ENCODE measurements at places on chromosomes 16 and 17.

- DNase-seq = no peak
Measured at GRCh38 chr17:81902023-81902652, at the start of gene NPB. Gene NPB, plus strand, starts transcription at chr17:81902238. Its CDS starts 40 bp downstream, at chr17:81902278.

DNA sequence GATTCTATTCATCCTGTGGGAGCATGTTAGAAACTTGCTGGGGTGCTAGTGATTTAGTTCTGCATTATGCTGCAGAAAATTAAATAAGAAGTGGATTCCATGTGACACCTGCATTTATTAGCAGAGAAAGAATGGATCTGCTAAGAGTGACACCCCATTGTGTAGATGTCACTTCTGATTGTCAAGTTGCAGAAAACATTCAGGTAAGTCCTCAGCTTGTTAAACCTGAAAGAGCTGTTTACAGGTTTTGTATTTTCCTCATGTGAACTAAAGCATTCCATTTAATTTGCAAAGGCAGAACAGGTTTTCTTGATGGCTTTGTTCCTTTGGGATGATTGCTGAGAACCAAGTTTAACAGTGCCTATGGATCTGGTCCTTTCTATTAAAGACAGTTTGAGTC lies 238.7 kb downstream of the ABCC12 start:
- DNase-seq = no peak

DNA sequence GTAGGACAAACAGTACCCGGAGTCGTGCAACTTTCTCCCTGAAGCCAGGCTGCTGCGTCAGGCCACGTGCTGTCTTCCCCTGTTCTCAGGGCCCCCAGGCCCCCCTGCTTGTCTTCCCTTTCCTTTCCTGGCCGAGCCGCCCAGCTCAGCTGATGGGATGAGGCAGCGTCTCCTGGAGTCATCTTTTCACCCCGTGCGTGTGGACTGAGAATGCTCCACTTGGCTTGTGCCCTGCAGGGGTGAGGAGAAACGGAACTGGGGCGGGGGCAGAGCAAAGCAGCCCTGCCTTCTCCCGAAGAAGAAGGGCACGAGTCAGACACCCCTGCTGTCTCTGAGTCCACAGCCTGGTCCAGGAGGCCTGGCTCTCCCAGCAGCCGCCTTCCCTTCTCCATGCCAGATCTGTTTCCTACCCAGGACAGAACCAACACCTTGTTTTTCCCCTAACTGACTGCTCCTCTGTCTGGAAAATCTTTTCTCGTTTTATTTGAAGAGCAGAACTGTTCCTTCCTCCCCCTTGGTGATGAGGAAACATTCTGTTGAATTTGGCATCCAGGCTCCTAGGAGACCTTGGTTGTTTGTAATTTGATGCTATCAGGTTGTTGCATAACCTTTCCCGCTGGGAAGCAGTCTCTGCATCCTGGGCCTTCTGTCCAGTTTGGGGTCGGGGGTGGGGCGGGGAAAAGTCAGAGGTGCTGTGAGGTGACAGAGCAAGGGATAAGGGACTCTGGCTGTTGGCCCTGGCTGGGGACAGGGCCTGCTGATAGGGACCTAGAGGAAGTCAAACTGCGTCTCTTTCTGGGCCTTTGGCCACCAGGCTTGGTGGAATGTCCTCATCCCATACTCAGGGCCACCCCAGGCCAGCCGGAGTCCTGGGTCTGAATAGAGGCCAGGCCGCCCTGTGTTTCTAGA lies 78.8 kb downstream of the WIPI1 start:
- DNase-seq = peak; percentile 88

GRCh38 chr16:76913046-76913445 lies 277.9 kb upstream of the MON1B start:
- DNase-seq = no peak

GRCh38 chr17:81285179-81285878 lies 9.8 kb downstream of the SLC38A10 start:
- DNase-seq = peak; percentile 45

DNA sequence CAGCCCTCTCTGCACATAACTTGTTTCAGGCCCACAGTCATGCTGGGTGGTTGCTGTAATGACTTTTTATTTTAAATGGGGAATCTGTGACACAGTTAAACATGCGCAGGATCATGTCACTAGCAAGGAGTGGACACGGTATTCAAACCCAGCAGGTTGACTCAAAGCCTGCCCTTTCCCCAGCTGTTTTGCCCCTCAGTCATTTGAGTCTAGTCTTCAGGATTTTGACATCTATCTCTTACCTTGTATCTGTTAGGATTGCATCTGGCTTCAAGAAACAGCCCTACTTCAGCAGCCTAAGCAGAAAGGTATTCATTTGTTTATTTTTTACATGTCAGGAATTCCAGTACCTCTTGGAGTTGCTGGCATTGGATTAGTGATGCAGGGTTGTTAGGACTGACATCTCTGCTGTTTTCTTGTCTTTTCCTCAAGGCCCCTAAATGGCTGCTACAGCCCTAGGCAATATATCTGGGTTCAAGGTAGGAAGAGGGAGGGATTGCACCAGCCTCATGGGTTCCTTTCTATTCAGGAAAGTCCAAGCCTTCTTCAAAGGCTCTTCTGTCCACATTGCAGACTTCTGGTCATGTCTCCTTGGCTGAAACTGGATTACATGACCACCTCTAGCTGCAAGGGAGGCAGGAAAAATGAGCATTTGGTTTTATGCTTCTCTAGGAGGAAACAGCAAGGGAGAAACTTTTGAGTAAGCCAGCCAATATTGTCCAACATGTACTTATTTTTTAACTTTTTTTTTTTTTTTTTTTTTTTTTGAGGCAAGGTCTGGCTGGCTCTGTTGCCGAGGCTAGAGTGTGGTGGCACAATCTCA lies 22.8 kb downstream of the ABCC1 start:
- no peak for DNase-seq

- no peak for DNase-seq
Measured at GRCh38 chr17:41196068-41196467, 6.4 kb downstream of the KRTAP9-1 start.

DNA sequence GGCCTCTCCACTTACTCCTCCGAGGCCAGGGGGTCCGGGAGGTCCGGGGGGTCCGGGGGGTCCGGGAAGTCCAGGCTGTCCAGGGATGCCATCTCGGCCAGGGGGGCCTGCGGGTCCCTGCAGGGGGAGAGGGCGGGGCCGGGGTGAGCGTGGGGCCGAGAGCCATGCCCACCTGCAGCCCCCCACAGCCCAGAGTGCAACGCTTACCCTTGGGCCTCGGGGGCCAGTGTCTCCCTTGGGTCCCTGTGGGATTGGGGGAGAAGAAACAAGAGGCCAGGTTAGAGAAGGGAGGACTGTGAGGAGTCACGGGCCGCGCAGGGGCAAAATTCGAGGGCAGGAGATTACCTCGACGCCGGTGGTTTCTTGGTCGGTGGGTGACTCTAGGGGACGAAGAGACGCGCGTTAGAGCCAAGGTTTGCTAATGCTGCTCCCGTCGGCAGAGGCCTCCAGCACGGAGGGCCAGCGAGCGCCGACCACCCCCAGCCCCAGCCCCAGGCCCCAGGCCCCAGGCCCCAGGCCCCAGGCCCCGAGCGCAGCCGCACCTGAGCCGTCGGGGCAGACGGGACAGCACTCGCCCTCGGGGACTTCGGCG lies 2.1 kb downstream of the COL1A1 start:
- DNase-seq = no peak

DNA sequence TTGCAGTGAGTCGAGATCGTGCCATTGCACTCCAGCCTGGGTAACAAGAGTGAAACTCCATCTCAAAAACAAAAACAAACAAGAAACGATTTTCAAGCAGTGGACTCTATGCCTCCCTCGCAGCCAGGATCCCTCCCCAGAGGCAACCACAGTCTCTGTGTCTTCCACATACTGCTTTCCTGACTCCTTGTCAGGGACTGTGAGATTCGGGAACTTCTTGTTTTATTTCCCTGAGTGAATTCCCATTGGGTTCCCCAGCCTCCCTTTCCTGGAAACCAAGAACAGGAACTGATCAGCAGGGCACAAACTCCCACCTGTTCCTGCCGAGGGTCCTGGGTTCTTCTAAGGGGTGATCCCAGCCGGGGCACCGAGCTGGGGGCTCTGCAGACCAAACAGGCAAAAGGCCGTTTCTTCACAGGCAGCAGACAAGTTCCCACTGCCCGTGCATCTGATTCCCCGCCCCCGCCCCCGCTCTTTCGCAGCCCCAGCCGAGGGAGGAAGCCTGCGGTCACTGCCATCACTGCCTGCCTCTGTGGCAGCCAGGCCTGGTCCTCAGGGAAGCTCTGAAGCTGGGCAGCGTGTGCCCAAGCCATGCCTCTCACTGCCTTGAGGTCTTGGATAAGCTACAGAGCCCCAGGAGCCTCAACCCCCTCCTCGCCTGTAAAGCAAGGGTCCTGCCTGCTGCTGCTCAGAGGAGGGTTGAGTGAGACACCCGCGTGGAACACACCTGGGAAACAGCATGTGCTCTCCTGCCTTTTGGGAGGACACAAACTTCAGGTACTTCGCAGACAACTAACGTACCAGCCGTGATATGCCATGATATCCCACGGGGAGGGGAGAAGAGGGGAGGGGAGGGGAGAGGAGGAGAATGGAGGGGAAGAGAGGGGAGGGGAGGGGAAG lies 5.5 kb upstream of the PIEZO1 start:
- DNase-seq = peak; percentile 31

DNA sequence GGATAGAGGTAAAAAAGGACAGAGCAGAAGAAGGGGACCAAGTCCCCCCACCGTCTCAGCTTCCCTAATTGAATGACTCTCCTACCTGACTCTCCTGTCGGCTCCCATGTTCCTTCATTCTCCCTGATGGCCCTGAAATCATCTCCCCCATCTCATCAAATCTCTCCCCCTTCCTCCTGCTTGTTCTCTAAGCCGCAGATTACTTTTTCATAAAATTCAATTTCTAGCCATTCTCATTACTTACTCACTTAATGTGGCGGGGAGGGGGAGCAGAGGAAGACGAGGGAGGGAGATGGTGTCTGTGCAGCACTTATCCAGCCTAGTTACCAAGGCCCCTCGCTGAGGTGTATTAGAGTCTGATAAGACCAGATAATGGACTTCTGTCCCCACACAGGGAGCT lies 161.5 kb downstream of the CCT6B start:
- no peak for DNase-seq

DNA sequence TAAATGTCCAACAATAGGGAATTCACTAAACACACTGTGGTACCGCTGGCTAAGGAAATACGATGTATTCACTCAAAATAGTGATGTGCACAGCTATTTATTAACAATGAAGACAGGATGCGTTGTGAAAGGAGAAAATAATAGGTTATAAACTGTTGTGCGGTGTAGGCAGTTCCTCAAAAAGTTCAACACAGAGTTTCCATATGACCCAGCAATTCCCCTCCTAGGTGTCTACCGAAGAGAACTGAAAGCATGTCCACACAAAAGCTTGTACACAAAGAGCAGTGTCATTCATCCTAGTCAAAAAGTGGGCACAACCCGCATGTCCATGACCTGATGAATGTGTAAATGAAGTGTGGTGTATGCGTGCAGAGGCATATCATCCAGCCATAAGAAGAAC lies 1.2 kb upstream of the CES1 start:
- no peak for DNase-seq

GRCh38 chr17:67449065-67449464 lies 72.0 kb downstream of the PITPNC1 start:
- no peak for DNase-seq

All from AG08395 (cell line).